ENCODE measurements at places on chromosomes 11 and 22. TPM values are rescaled to one million over a fixed set of nuclear protein-coding genes. Genes with fewer than 3 reads are reported as not detected.
A peak's percentile ranks its signal among the peaks of the same experiment; 100 is the strongest.

GRCh38 chr22:19713650-19714311 lies 522 bp upstream of the SEPTIN5 start:
- H3K4me1 ChIP-seq: peaks cover 15% of the 10 kb centered on the region
- no peaks in the 10 kb centered on the region for H3K36me3 ChIP-seq
- H3K27ac ChIP-seq: no peak overlapping the region
- peaks cover 32% of the 10 kb centered on the region for H3K27me3 ChIP-seq
- peak overlapping the region; percentile 85 for H3K4me3 ChIP-seq
- DNase-seq: no peak

DNA sequence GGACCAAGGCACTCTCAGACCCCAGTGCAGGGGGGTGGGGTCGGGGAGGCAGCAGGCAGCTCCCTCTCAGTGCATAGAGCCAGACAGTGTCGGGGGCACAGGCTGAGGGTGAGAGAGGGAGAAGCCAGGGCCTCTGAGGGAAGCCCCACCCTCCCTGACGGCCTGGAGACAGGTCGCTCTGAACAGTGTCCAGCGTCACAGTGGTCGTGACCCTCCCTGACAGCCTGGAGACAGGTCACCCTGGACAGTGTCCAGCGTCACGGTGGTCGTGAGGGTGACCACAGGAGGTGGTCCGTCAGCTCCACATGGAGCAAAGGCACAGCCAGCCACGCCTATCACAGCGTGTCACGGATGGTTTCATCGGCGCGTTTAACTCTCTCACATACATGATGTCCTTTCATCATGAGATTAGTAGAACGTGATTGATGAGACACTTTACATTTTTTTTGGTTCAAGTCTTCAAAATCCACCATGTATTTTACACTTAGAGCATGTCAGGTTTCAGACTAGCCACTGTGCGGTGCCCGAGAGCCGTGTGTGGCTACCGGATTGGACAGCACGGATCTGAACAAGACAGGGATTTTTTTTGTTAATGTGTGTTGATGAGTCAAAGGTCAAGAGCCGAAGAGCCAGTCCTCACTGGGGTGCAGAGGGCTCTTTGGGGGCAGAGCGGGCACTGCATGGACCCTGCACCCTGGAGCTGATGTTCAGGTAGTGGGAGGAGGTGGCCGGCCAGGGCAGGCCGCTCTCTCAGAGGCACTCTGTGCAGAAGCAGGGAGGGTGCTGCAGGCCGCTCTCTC lies 23.9 kb upstream of the PANX2 start:
- peaks cover 12% of the 10 kb centered on the region for H3K4me1 ChIP-seq
- H3K4me3 ChIP-seq: no peak overlapping the region
- peak; percentile 71 for DNase-seq
- H3K27ac ChIP-seq: no peak overlapping the region
- peaks cover 4% of the 10 kb centered on the region for H3K27me3 ChIP-seq

Gene MUC2
- not detected for total RNA-seq

Gene SLC29A2
- under 0.01 TPM for total RNA-seq

DNA sequence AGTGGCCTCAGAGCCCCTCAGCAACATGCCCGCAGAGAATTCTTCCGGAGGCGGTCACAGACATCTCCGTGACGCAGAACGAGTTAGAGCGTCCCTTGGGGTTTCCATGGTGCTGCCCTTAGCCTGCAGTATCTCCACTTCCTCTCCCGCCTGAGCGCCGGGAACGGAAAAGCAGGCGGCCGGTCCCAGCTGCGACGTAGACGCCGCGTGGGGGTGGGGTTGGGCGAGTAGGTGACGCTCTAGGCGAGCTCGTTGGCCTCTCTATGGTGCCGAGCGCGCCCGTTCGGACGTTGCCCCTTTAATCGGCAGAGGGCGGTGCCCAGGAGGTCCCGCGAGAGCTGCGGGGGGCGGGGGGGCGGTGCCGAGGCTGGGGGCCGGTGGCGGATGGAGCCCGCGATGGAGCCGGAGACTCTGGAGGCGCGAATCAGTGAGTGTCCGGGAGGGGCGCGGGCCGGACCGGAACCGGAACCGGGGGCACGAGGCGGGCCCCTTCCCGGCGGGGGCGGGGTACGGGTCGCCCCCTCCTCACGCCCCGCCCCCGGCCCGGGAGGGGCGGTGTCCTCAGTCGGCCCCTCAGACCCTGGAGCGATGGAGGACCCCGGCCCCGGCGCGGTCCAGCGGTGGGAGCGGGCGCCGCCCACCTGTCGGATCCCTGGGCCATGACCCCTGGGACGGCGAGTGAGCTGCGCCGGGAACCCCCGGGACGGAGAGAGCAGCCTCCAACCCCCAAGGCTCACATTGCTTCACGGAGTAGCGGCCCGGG lies at the start of gene GGA1:
GGA1 (plus strand) TSS at position 358 of the 763 bp plus-strand sequence; CDS start at position 385, 27 bp downstream.
- H3K4me1 ChIP-seq: peaks cover 12% of the 10 kb centered on the region
- H3K27ac ChIP-seq: peak within 1 kb of the TSS; percentile 96
- H3K27me3 ChIP-seq: peaks cover 7% of the 10 kb centered on the region

DNA sequence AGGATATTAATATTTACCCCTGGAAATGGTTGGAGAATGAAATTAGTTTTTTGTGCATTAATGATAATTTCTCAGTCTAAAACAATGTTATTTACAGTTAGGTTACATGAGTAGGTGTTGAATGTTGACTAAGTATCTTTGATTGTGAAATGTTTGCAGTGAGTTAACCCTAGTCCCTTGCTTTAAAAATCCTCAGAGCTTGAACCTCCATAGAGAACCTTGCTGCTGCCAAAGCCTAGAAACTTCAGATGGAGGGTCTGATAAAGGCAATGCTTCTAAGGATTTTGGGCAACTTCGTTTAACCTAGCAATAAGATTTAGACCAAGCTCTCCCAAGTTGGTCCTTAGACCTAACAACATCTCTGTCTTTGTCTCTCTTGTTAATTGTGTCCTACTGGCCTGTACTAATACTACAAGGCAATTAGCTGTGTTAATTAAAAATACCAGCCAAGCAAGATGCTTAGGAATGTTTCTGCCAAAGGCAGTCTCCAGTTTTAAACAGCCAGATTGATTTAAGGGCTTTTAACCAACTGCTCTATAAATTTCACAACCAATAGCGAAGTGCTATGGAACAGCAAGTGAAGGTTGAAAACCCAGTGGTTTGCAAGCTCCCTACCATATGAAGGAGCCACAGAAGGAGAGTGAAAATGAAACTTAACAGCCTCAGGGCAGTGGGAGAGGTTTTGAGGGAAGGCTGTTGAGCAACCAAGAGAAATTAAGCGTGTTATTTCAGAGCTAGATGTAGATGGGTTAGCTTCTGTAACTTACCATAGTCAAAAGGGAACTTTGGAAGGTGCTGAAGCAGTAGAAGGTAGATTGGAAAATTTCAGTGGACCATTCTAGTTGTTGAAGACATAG lies 295.9 kb upstream of the ANO5 start:
- H3K4me1 ChIP-seq: no peaks in the 10 kb centered on the region
- no peak overlapping the region for H3K27ac ChIP-seq
- H3K36me3 ChIP-seq: no peaks in the 10 kb centered on the region
- H3K4me3 ChIP-seq: no peak overlapping the region
- DNase-seq: no peak

GRCh38 chr11:7759010-7759409 lies 37.7 kb downstream of the OR5P2 start:
- no peaks in the 10 kb centered on the region for H3K27me3 ChIP-seq
- no peak overlapping the region for H3K27ac ChIP-seq
- H3K36me3 ChIP-seq: no peaks in the 10 kb centered on the region
- H3K4me3 ChIP-seq: no peak overlapping the region
- no peak for DNase-seq

Gene SCO2
- 1.3 TPM for total RNA-seq

- H3K4me3 ChIP-seq: no peak overlapping the region
- H3K27me3 ChIP-seq: no peaks in the 10 kb centered on the region
- no peak for DNase-seq
- H3K4me1 ChIP-seq: no peaks in the 10 kb centered on the region
- no peak overlapping the region for H3K27ac ChIP-seq
These were observed 16.7 kb downstream of the INCENP start for GRCh38 chr11:62140304-62141110.

DNA sequence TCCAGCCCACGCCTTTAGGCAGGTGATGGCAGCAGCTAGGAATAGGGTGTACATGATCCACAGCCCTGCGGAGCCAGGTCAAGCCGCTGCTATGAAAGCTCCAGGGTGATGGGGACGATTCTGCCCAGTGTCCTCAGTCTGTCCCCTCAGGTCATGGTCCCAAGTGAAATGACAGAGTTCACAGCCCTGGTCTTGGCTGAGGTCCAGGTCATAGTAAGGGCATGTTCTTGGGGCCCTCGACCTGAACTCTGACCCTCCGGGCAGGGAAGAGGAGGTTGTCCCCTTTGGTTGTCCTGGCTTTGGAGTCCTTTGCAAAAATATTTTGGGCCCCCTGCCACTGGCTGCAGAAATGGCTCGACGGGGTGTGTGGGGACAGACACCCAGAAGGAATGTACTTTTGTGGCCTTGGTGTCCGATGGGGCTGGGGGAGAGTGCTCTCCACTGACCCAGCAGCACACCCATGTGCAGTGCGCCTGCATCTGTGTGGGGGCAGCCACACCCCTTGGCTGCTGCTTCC lies 7.3 kb downstream of the C22orf31 start:
- no peak overlapping the region for H3K4me3 ChIP-seq
- H3K27ac ChIP-seq: no peak overlapping the region
- H3K4me1 ChIP-seq: no peaks in the 10 kb centered on the region
- H3K27me3 ChIP-seq: no peaks in the 10 kb centered on the region
- peaks cover 7% of the 10 kb centered on the region for H3K36me3 ChIP-seq
- DNase-seq: no peak

- H3K4me3 ChIP-seq: peak within 1 kb of the TSS; percentile 98
- peaks cover 6% of the 10 kb centered on the region for H3K4me1 ChIP-seq
- peaks cover 30% of the 10 kb centered on the region for H3K36me3 ChIP-seq
These were observed at the start of gene INPPL1 for GRCh38 chr11:72224564-72225410. Gene INPPL1 (plus strand): TSS chr11:72224767. CDS start chr11:72224985, 218 bp downstream.

Gene OR52I1
- total RNA-seq: not detected

DNA sequence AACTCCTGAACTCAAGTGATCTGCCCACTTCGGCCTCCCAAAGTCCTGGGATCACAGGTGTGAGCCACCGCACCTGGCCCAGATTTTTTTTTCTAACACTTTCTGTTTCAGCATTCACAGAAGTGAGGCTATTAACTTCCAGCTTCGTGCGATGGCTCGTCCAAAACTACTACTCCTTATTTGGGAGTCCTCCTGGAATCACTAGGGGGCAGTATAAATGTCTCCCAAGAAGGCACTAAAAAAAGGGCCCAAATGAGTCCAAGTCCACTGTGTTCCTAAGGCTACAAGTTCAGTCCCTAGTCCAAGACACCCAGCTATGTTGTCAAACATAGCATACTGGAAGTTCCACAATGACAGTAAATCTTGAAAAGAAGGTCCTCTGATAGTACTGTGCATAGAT lies 63.2 kb upstream of the BIRC3 start:
- H3K36me3 ChIP-seq: no peaks in the 10 kb centered on the region
- no peak for DNase-seq
- peaks cover 6% of the 10 kb centered on the region for H3K4me1 ChIP-seq
- no peak overlapping the region for H3K27ac ChIP-seq
- H3K27me3 ChIP-seq: no peaks in the 10 kb centered on the region
- H3K4me3 ChIP-seq: no peak overlapping the region

- no peaks in the 10 kb centered on the region for H3K4me1 ChIP-seq
- no peak overlapping the region for H3K4me3 ChIP-seq
These were observed 1415.2 kb upstream of the TENM4 start for GRCh38 chr11:80856066-80856465.

GRCh38 chr11:26665946-26666345 lies 55.9 kb downstream of the SLC5A12 start:
- H3K27ac ChIP-seq: no peak overlapping the region
- no peak for DNase-seq
- no peaks in the 10 kb centered on the region for H3K4me1 ChIP-seq
- no peak overlapping the region for H3K4me3 ChIP-seq

DNA sequence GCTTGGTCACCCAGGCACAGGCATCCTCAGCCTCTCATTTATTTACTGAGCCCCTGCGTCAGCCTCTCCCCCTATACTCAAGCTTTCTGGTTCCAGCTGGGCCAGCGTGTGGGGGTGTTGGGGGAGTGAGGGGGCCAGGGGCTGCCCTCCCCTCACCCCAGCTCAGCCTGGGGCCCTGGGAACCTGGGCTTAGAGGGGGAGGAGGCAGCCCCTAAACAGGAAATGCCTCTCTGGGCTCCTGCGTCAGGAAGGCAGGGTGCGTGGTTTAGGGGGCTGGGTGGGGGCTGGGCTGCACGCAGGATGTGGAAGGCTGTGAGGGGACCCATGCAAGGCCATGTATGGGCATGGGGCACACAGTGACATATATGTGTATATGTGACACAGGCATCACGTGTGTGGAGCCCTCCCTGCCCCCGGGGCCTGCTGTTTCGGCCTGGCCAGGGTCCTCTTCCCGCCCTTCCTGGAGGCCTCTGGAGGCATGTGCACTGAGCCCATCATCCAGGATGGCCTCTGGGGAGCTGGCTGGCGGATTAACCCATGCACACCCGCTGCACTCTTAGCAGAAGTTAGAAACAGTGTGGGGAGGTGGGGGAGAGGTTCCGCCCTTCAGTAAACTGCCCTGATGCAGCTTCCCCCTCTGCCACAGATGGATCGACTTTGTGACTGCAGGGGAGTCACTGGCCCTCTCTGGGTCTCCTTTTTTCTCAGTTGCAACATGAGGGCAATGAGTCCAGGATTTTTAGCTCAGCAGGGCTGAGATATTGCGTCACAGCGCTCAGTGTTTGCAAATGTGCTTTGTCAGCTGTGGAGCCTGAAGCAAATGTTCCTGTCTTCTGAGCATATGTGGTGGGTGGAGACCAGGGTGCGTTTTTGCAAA lies 1.1 kb upstream of the CD248 start:
- peaks cover 32% of the 10 kb centered on the region for H3K4me1 ChIP-seq
- no peaks in the 10 kb centered on the region for H3K36me3 ChIP-seq
- no peaks in the 10 kb centered on the region for H3K27me3 ChIP-seq
- no peak overlapping the region for H3K4me3 ChIP-seq
- peak overlapping the region; percentile 100 for H3K27ac ChIP-seq

GRCh38 chr11:81278991-81279390 lies 1454.7 kb downstream of the FAM181B start:
- no peaks in the 10 kb centered on the region for H3K36me3 ChIP-seq
- H3K27me3 ChIP-seq: no peaks in the 10 kb centered on the region
- no peak overlapping the region for H3K27ac ChIP-seq
- H3K4me3 ChIP-seq: no peak overlapping the region

GRCh38 chr11:11574373-11575287 lies 47.2 kb downstream of the GALNT18 start:
- no peak for DNase-seq
- H3K4me3 ChIP-seq: no peak overlapping the region
- 0 out of 2 replicates have a peak, but pooled peaks cover 2% of the 10 kb centered on the region for H3K4me1 ChIP-seq

DNA sequence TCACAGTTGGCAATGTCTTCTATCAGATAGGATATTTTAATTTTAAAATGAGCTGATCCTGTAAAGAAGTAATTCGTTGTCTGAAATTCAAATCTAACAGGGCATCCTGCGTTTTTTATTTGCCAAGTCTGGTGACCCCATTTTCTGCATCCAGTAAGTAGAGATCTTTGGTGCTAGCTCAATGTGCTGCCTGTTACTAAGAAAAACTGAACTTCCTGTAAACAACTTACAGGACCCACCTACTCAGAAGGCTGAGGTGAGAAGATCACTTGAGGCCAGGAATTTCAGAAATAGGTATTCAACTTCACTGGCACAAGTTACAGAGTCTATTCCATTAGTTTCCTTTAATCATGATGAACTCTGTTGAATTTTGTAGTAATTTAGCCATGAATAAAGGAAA lies 4.0 kb downstream of the ARL14EP start:
- no peaks in the 10 kb centered on the region for H3K36me3 ChIP-seq
- no peak overlapping the region for H3K27ac ChIP-seq
- no peak for DNase-seq
- no peaks in the 10 kb centered on the region for H3K27me3 ChIP-seq

Gene MTMR2
- 36.9 TPM for total RNA-seq

Gene CARNS1
- under 0.01 TPM for total RNA-seq

GRCh38 chr11:106656646-106657045 lies 361.6 kb downstream of the GUCY1A2 start:
- no peak overlapping the region for H3K27ac ChIP-seq
- no peaks in the 10 kb centered on the region for H3K36me3 ChIP-seq
- no peak for DNase-seq
- no peaks in the 10 kb centered on the region for H3K4me1 ChIP-seq

Data from IMR-90 (cell line).